ENCODE measurements at places on chromosomes 4 and X. TPM values are rescaled to one million over a fixed set of nuclear protein-coding genes. Genes with fewer than 3 reads are reported as not detected.

The PRDM8 gene
- 4.8 TPM for total RNA-seq

The TRO gene
- 21.2 TPM for total RNA-seq

The TLR2 gene
- 49.9 TPM for total RNA-seq

The HAUS7 gene
- 76.0 TPM for total RNA-seq

DNA sequence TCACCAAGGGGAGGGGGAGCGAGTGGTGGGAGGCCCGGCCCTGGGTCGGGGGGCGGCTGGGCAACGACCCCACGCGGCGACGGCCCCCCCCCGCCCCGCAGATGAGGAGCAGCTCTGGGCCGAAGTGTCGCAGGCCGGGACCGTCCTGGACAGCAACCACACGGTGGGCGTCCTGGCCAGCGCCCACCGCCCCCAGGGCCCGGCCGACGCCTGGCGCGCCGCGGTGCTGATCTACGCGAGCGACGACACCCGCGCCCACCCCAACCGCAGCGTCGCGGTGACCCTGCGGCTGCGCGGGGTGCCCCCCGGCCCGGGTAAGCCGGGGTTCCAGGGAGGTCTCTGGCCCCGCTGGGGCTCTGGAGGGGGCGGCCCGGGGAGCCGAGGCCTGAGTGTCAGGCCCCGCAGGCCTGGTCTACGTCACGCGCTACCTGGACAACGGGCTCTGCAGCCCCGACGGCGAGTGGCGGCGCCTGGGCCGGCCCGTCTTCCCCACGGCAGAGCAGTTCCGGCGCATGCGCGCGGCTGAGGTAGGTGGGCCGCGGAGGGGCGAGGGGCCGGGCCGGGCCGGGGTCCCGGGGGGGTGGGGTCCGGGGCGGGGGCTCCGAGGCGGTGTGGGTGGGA, 8.7 kb upstream of the FGFRL1 start:
- H3K4me3 ChIP-seq = no peak overlapping the region
- no peak overlapping the region for H3K27ac ChIP-seq
- no peak for DNase-seq
- H3K4me1 ChIP-seq = no peaks in the 10 kb centered on the region
- H3K27me3 ChIP-seq = no peaks in the 10 kb centered on the region

GRCh38 chrX:38657562-38657961, 96.2 kb downstream of the TSPAN7 start:
- H3K27me3 ChIP-seq = no peaks in the 10 kb centered on the region
- H3K4me3 ChIP-seq = no peak overlapping the region
- no peak for DNase-seq
- no peak overlapping the region for H3K27ac ChIP-seq
- no peaks in the 10 kb centered on the region for H3K4me1 ChIP-seq
- H3K36me3 ChIP-seq = no peaks in the 10 kb centered on the region

DNA sequence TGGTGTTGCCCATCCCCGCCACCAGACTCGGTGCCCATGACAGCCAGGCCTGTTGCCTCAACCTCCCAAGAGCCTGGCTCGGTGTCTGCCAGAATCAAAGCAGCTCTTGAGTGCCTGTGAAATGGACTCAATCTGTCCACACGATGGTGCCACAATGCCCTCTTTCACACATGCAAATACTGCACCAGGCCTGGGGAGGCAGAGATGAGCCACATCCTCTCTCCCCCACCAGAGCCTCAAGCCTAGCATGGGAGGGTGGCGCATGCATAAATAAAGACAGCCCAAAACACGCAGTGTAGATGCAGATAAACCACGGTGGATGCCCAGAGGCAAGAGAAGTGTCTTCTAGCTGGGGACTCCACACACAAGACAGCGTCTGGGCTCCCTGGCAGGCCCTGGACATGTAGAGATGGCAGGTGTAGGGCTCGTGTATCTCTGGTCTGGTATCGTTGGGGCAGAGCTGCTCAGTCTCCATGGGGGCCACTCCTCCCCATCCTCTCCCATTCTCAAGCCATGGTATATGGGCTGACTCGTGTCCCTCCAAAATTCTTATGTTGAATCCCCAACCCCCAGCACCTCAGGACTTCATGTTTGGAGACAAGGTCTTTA, 65.6 kb downstream of the JAKMIP1 start:
- no peak overlapping the region for H3K4me3 ChIP-seq
- H3K36me3 ChIP-seq = no peaks in the 10 kb centered on the region

GRCh38 chr4:99248714-99249113, 29.7 kb upstream of the ADH6 start:
- no peaks in the 10 kb centered on the region for H3K36me3 ChIP-seq
- H3K27me3 ChIP-seq = no peaks in the 10 kb centered on the region
- H3K27ac ChIP-seq = no peak overlapping the region

DNA sequence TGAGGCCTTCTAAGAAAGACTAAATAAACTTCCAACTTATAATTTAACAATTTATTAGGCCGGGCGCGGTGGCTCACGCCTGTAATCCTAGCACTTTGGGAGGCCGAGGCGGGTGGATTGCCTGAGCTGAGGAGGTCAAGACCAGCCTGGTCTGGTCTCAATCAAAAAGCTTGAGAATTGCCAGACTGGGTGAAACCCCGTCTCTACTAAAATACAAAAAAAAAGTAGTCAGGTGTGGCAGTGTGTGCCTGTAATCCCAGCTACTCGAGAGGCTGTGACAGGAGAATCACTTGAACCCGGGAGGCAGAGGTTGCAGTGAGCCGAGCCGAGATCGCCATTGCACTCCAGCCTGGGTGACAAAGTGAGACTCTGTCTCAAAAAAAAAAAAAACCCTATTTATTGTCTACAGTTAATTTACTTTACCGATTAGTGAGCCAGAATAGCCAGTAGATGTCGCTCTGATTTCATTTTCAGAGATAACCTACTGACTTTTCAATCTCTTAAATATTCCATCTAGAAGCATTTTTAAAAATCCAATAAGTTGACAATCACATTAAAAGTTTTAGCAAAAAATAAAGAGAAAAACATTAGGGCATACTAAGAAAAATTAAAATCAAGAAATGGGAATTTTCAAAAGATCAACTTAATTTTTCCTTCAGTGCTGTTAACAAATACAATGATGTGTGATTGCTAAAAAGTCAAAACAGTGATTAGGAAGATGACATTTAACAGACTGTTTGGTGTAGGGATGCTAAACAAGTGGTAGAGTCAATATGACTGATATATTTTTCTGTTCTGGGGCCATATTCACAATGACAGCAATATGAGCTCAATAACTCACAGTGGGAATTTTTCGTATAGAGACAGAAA, 4.3 kb upstream of the SHROOM3 start:
- no peak overlapping the region for H3K4me3 ChIP-seq
- no peak for DNase-seq
- H3K4me1 ChIP-seq = no peaks in the 10 kb centered on the region
- H3K36me3 ChIP-seq = no peaks in the 10 kb centered on the region
- no peak overlapping the region for H3K27ac ChIP-seq

DNA sequence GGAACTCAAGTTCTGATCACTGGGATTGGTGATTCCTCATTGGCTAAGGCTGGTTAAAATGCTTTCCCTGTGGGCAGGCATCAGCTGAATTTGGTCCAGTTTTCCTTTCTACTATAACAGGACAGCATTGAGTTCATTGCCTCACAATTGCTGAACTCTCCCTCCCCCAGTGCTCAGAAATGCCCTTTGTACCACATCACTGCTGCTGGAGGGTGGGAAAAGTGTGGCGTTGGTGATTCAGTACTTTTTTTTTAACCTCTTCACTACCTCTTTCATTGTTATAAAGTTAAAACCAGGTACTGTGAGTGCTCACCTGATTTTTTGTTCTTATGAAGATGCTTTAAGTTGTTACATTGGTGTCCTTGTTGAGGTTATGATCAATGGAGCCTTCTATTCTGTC, 69.3 kb upstream of the IL2 start:
- DNase-seq = no peak
- no peaks in the 10 kb centered on the region for H3K27me3 ChIP-seq
- H3K36me3 ChIP-seq = no peaks in the 10 kb centered on the region
- H3K27ac ChIP-seq = no peak overlapping the region
- no peak overlapping the region for H3K4me3 ChIP-seq
- no peaks in the 10 kb centered on the region for H3K4me1 ChIP-seq

GRCh38 chrX:12974305-12974795, 560 bp upstream of the TMSB4X start:
- H3K27ac ChIP-seq = peak overlapping the region; percentile 95
- H3K27me3 ChIP-seq = no peaks in the 10 kb centered on the region
- peak overlapping the region; percentile 94 for H3K4me3 ChIP-seq
- no peaks in the 10 kb centered on the region for H3K36me3 ChIP-seq
- peaks cover 2% of the 10 kb centered on the region for H3K4me1 ChIP-seq
- DNase-seq = peak; percentile 87

DNA sequence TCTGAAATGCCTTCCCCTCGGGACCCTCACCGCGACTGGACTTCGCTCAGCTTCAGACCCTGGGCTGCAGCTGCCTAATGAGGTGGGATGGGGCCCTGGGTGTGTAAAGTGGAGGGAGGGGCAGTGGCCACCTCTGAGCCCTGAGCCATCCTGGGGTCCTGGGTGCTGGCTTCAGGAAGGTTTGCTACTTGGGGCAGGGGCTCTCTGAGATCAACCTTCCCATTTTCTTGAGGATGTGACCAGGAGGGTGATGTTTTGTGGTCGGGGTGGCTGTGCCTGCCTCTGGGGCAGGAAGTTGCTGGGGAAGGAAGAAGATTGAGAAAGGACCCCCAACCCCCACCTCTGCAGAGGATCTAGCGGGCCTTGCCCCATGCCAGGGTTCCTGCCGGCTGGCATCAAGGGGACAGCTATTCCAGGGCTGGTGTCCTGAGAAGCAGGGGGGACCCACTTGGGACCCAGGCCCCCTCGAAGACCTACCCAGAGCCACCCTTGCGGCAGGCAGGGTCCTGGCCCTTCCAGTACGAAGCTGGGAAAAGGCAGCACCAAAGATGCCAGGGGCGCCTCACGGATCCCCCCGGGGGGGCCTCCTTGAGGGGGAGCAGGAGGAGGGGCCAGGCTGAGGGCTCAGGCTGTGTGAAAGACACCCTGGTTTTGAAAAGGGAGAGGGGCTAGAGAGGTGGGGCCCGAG, 6.5 kb downstream of the SH3BP2 start:
- no peak overlapping the region for H3K4me3 ChIP-seq
- H3K36me3 ChIP-seq = no peaks in the 10 kb centered on the region
- DNase-seq = peak; percentile 62
- H3K27ac ChIP-seq = no peak overlapping the region

DNA sequence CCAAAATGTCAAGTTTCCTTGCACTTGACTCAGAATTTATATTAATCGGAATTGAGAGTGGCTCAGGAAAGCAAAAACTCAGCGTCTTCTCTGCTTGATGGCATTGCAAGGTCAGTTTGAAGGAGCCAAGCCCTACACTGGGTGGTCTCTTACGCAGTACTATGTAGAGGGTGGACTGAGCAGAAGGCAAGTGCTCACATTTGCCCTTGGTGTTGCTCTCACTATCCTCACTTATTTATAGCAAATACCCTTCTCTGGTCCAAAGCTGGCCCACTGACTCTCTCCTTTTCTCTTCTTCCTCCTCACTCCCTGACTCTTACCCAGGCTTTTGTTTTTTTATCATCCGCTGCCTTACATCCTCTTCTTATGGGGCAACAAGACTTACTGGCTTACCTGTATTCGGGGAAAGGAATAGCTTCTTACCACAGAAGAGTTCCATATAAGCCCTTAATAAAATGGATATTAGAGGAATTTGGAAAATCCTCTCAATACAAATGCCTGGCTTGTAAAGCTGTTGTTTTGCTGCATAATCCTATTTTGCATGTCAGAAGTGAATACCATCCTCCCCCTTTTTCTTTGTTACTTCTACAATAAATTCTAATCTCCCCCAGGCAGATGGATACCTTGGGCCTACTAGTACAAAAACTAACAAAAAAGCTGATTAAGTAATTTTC, 24.8 kb upstream of the GATB start:
- no peak for DNase-seq
- no peak overlapping the region for H3K27ac ChIP-seq
- no peaks in the 10 kb centered on the region for H3K36me3 ChIP-seq
- no peaks in the 10 kb centered on the region for H3K4me1 ChIP-seq
- no peak overlapping the region for H3K4me3 ChIP-seq

- no peak overlapping the region for H3K4me3 ChIP-seq
- H3K27me3 ChIP-seq = no peaks in the 10 kb centered on the region
- DNase-seq = no peak
- H3K27ac ChIP-seq = no peak overlapping the region
- no peaks in the 10 kb centered on the region for H3K4me1 ChIP-seq
Measured at GRCh38 chr4:44522761-44523445, 74.3 kb upstream of the KCTD8 start.

GRCh38 chrX:50093625-50094024, 107.2 kb downstream of the AKAP4 start:
- no peaks in the 10 kb centered on the region for H3K27me3 ChIP-seq
- H3K27ac ChIP-seq = no peak overlapping the region
- no peak for DNase-seq
- no peaks in the 10 kb centered on the region for H3K4me1 ChIP-seq
- no peak overlapping the region for H3K4me3 ChIP-seq
- no peaks in the 10 kb centered on the region for H3K36me3 ChIP-seq

GRCh38 chrX:121084903-121085611, 37.6 kb downstream of the GLUD2 start:
- H3K4me1 ChIP-seq = no peaks in the 10 kb centered on the region
- no peaks in the 10 kb centered on the region for H3K36me3 ChIP-seq
- no peaks in the 10 kb centered on the region for H3K27me3 ChIP-seq
- no peak overlapping the region for H3K4me3 ChIP-seq
- no peak for DNase-seq

DNA sequence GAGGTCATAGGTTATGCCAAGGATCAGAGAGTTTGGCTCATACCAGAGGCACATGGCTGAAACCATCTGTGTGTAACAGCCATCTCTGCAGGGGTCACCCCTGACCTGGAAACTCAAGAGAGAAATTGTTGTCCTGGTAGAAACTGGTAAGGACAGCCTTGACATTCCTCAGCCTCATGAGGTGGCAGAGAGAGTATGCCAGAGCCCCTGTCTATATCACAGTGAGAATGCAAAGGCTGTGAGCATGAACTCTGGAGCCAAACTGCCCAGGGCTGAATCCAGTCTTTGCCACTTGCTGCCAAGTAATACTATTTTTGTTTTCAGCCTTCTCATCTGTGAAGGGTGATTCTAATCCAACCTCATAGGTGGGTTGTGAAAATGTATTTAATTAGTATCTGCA, 37.1 kb upstream of the CCDC149 start:
- no peaks in the 10 kb centered on the region for H3K4me1 ChIP-seq
- no peak overlapping the region for H3K4me3 ChIP-seq
- H3K36me3 ChIP-seq = no peaks in the 10 kb centered on the region
- DNase-seq = no peak

DNA sequence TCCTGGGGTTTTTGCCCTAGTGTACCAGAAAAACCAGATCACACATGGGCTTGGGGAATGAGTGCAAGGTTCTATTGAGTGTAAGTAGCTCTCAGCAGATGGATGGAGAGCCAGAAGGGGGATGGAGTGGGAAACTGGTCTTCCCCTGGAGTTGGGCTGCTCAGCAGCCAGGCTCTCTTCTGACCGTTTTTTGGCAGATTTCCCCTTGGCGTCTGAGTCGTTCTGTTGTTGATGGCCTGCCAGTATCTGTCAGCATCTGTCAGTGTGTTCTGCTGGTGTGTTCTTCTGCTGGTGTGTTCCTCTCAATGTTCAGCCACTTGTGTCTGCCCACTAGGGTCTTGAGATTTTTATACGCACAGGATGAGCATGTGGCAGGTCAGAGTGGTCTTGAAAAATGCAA, 633.9 kb upstream of the CPEB2 start:
- no peak for DNase-seq
- H3K4me3 ChIP-seq = no peak overlapping the region
- H3K36me3 ChIP-seq = no peaks in the 10 kb centered on the region
- H3K4me1 ChIP-seq = no peaks in the 10 kb centered on the region
- H3K27me3 ChIP-seq = no peaks in the 10 kb centered on the region
- H3K27ac ChIP-seq = no peak overlapping the region

Measured in aorta (tissue), 5 donors.